WTC11 (cell line): ENCODE measurements at places on chromosomes 11 and 22. TPM values are rescaled to one million over a fixed set of nuclear protein-coding genes. Genes with fewer than 3 reads are reported as not detected.

ENTHD1 gene
- not detected in 3 replicates for total RNA-seq

GRCh38 chr11:116073854-116074837 is 569.9 kb upstream of the CADM1 start:
- peaks cover 10% of the 10 kb centered on the region for H3K4me1 ChIP-seq
- H3K36me3 ChIP-seq, result no peaks in the 10 kb centered on the region
- DNase-seq, result no peak

DNA sequence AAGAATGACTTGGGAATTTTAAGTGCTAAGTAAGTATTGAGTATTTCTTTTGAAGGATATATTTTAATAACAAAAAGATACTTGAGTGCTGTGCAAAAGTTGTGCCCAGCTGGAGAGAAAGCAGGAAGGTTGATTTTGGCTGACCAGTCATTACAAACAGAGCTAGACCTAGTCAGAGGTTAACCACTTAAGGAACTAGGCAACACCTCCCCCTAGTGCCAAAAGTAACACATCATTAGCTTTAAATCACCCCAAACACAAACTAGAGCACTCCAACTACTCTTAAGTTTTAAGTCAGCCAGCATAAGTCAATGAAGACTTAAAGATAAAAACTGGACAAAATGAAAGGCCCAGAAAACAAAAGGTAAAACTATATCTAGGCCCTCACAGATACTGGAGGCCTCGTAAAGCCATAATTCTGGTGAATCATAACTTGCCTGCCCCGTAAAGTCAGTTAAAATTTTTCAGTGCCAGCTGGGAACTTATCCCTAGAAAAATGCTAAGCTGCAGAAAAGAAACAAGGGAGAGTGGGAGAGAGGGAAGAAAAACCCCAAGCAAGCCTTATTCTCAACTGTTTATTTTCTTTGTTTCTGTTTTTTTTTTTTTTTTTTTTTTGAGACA is 4.6 kb downstream of the TMEM9B start:
- peaks cover 17% of the 10 kb centered on the region for H3K4me1 ChIP-seq
- no peaks in the 10 kb centered on the region for H3K27me3 ChIP-seq

OR52H1 gene
- not detected in 3 replicates for total RNA-seq

GRCh38 chr22:32754413-32755041 is 47.0 kb upstream of the TIMP3 start:
- no peaks in the 10 kb centered on the region for H3K4me1 ChIP-seq
- no peaks in the 10 kb centered on the region for H3K36me3 ChIP-seq
- no peaks in the 10 kb centered on the region; the same call in 1 of the 2 replicates for H3K27me3 ChIP-seq
- no peak overlapping the region for H3K27ac ChIP-seq
- H3K4me3 ChIP-seq, result no peak overlapping the region
- no peak for DNase-seq

ALKBH8 gene
- total RNA-seq, result 6.7 to 9.5 TPM (median 7.3 TPM) in 3 replicates

DNA sequence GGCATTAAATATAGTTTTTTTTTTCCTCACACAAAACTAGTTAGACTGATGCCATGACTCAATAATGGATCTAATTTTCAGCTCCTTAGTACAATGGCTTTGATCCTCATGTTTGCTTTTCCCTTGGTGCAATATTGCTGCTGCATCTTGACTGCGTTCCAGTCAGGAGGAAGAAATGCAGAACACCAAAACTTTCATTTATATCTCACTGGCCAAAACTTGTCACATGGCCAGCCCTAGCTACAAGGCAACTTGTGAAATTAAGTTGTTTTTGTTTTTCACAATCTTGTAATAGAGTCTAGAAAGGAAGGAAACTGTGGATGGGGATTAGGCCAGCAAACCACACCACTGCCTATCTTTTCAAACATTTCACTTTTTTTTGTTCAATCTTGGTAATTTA is 36.7 kb downstream of the SMC1B start:
- peaks cover 10% of the 10 kb centered on the region for H3K36me3 ChIP-seq
- H3K4me3 ChIP-seq, result no peak overlapping the region
- no peak overlapping the region for H3K27ac ChIP-seq
- peaks cover 7% of the 10 kb centered on the region for H3K27me3 ChIP-seq
- no peak for DNase-seq
- H3K4me1 ChIP-seq, result no peaks in the 10 kb centered on the region; the same call in 1 of the 2 replicates

- peak; percentile 85 for DNase-seq
- H3K4me1 ChIP-seq, result peaks cover 41% of the 10 kb centered on the region
- H3K27me3 ChIP-seq, result peaks cover 71% of the 10 kb centered on the region
- H3K27ac ChIP-seq, result no peak overlapping the region
- peak overlapping the region; percentile 29; the same call in 1 of the 2 replicates for H3K4me3 ChIP-seq
Measured at GRCh38 chr11:75428281-75428724, 4.7 kb downstream of the KLHL35 start.

- H3K4me3 ChIP-seq, result peak overlapping the region; percentile 82
- H3K27me3 ChIP-seq, result peaks cover 32% of the 10 kb centered on the region
- no peak overlapping the region; the same call in 1 of the 2 replicates for H3K27ac ChIP-seq
- no peaks in the 10 kb centered on the region for H3K36me3 ChIP-seq
- peak; percentile 67 for DNase-seq
Measured at GRCh38 chr11:64745189-64745520, 1.2 kb upstream of the RASGRP2 start.
